Glutamatergic neuron (in vitro differentiated cells): ENCODE measurements at places on chromosomes 1 and 21. TPM values are rescaled to one million over a fixed set of nuclear protein-coding genes. Genes with fewer than 3 reads are reported as not detected.

Gene KAZN
- total RNA-seq, result 7.9 TPM

Gene ITGB2
- 0.91 TPM for total RNA-seq

Gene CELA3B
- not detected for total RNA-seq

Gene RNU1-3
- total RNA-seq, result 3,598 TPM

Gene TMEM240
- 24.4 TPM for total RNA-seq

Gene CRNN
- total RNA-seq, result not detected

Gene LCE1F
- total RNA-seq, result not detected

Gene PRELP
- not detected for total RNA-seq

Gene ZMPSTE24
- total RNA-seq, result 32.8 TPM

Gene UCK2
- total RNA-seq, result 29.9 TPM

Gene ERRFI1
- total RNA-seq, result 11.8 TPM

Gene C4BPB
- total RNA-seq, result not detected

Gene OR2T2
- total RNA-seq, result not detected

Gene NR0B2
- not detected for total RNA-seq

Gene RGS13
- not detected for total RNA-seq

Gene CSMD2
- total RNA-seq, result 0.27 TPM

Gene RORC
- not detected for total RNA-seq

Gene ILDR2
- total RNA-seq, result 0.56 TPM

Gene BEND5
- total RNA-seq, result 34.8 TPM

Gene FH
- total RNA-seq, result 51.0 TPM

Gene POU2F1
- 37.7 TPM for total RNA-seq

Gene SNX7
- 20.3 TPM for total RNA-seq

Gene LHX8
- not detected for total RNA-seq

Gene ALX3
- total RNA-seq, result not detected

Gene ANGPTL3
- total RNA-seq, result not detected

Gene ZNF648
- not detected for total RNA-seq

Gene GPX7
- 3.5 TPM for total RNA-seq

Gene ATAD3A
- total RNA-seq, result 32.1 TPM

Gene PAPPA2
- total RNA-seq, result 2.3 TPM

Gene HS2ST1
- total RNA-seq, result 12.9 TPM

Gene SLC44A5
- total RNA-seq, result 15.4 TPM

Gene FAM167B
- 2.5 TPM for total RNA-seq

Gene TCHH
- 0.49 TPM for total RNA-seq

Gene THEM5
- not detected for total RNA-seq

Gene LCE2C
- not detected for total RNA-seq

Gene CITED4
- total RNA-seq, result 3.8 TPM

Gene CEP104
- total RNA-seq, result 102 TPM

Gene OVAAL
- not detected for total RNA-seq

Gene EPHA8
- 0.69 TPM for total RNA-seq

Gene CDCA8
- total RNA-seq, result 10.4 TPM

Gene LYPD8
- total RNA-seq, result not detected

Gene DMRTA2
- 0.42 TPM for total RNA-seq

Gene CRYZL1
- total RNA-seq, result 50.3 TPM

Gene FCRL2
- total RNA-seq, result not detected

Gene C1QTNF12
- total RNA-seq, result 9.1 TPM

Gene REN
- not detected for total RNA-seq

Gene DNALI1
- 12.2 TPM for total RNA-seq

Gene RHD
- not detected for total RNA-seq

Gene KRTAP11-1
- total RNA-seq, result not detected

Gene HIVEP3
- 15.1 TPM for total RNA-seq

Gene MYBPH
- total RNA-seq, result not detected
